ENCODE measurements at places on chromosomes 4 and X.

DNA sequence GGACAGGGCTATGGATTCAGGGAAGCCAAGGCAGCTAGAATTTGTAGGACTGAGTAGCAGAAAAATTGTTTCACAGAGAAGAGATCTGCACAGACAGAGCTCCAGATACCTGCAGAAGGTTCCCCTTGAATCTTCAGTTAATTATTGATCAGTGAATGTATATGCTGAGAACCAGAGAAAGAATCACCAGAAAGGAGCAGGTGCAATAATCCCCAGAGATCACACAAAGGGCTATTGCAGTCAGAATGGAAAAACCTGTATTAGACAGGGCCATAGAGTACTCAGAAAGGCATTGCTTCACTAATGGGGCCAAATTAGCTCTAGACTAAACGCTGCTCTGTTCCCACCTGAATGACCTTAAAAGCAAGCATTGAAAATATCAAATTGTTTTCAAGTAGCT, 35.5 kb upstream of the SMAD1 start:
- no peak for DNase-seq

GRCh38 chr4:116438981-116439729, 646.2 kb downstream of the TRAM1L1 start:
- DNase-seq = no peak

GRCh38 chrX:111521169-111521568, 9.7 kb downstream of the SERTM2 start:
- no peak for DNase-seq

DNA sequence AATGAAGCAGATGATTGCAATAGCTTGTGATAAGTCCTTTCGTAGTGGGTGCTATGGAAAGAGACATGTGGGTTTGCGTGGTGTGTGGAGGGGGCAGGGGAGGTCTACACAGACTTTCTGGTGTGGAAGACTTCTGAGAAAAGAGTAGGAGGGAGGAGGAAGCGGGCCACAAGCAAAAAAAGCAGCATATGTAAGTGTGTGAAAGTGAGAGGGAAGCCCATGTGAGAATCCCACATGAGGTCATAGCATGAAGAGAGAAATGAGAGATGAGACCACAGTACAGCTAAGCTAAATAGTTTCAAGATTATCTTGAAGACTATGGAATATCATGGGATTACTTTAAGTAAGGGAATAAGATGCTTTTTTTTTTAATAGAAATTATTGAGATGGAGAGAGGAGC, 2039.9 kb upstream of the TENM3 start:
- no peak for DNase-seq

DNA sequence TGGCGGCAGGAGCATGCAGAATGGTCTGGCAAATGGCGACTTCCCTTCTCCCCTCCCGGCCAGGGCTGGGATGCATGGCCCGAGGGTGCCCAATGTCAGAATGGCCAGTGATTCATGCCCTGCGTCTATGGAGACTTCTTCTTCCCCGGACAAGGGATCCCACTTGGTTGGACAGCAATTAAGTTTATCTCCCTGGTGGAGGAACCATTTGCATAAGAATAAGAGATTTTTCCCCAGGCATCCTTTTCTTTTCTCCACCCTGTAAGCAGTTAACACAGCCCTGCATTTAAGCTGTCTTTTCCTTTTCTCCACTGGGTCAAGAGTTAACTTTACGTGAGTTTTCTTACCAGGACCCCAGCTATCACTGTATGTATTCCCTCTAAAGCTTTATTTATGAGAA, 856.6 kb downstream of the GLUD2 start:
- no peak for DNase-seq

DNA sequence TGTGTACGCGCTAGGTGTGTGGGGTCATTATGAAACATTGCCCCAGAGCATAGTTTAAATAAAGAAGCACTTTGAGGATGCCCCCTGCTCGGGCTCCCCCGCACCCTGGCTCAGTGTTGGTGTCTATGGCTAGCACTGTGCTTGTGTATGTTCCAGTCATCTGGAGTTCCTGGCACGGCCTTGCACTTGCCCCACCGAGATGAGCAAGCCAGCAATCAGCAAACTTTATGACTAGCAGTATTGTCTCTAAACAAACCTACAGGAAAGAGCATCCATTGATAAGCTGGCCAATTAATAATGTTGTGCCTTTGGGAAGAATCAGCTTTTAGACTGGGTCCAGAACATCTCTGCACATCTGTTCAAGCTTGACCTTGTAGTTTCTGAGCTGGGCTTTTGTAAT, 707 bp upstream of the SHROOM4 start:
- DNase-seq = no peak

- no peak for DNase-seq
Observed at GRCh38 chr4:91171217-91171616, 1044.0 kb downstream of the CCSER1 start.

GRCh38 chr4:79663141-79663540, 255.1 kb upstream of the GK2 start:
- no peak for DNase-seq

- DNase-seq = no peak
Observed at GRCh38 chrX:67787196-67787595, 243.4 kb downstream of the AR start.

GRCh38 chr4:119026662-119027444, 108.8 kb upstream of the MYOZ2 start:
- DNase-seq = no peak

DNA sequence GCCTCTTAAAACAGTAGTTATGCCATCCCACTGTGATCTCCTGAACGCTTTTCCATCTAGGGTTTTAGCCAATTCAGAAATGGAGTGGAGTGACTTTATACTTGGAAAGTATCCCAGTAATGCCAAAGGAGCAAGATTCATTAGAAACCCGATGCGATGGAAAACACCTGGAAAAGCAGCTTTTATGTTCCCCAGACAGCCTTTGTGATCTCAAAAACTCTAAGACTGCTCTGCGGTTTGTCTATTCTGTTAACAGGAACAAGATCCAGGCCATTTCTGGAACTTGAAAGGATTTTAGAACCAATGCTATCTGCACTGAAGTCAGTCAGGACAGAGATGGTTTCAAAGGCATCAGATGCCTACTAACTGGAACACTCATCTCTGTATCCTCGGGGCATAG, 145.1 kb downstream of the APBB2 start:
- no peak for DNase-seq

- no peak for DNase-seq
Observed at GRCh38 chr4:2849267-2850152, 5.9 kb downstream of the ADD1 start.

DNA sequence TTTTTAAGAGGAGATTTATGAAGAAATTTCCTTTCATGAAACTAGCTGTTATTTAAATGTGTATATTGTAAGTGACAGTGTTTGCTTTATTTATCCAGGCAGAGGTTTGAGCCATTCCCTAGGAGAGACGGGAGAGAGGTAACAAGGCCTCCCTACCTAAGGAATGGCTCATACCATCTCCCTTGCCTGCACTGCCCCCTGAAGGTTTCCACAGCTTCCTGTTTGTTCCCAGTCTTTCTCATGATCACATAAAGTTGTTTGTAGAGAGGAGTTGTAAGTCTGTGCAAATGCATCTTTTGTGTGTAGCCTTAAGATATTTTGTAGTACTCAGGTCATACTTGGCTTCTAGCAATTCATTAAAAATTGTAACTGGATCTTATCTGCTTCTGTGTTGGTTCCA, 1504.5 kb upstream of the PCDH10 start:
- DNase-seq = no peak

DNA sequence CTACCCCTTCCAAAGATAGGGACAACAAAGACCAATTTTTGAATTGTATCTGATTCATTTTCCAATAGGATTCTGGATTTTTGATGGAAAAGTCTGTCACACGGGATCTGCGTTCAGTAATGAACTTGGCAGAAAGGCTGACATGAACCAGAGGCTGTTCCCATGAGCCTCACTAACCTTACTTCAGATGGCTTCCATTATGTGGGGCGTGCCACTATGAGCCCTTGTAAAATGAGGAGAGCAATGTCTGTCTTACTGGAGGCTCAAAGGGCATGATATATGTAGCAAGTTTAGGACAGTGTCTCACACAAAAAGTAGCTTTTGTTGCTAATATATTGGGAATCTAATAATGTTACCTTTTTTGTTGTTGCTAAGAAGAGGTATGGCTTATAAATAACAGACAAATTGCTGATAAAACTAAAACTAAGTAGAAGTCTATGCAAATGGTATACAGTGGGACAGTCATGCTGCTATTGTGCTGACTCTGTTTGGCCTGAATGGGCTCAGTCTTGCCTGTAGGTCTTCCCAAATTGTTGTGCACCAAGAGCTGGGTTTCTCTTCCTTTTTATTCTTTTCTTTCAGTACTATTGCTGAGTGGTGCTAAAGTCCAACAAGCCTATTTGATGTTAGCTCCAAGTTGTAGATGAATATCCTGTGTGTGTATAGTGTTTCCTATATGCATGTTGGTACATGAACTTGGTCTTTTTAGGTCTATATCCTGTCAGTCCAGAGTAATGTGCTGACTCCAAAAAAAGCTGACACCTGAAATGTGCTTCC, 132.1 kb downstream of the SPRY1 start:
- DNase-seq = no peak

GRCh38 chr4:181661090-181661489, 582.1 kb upstream of the TENM3 start:
- no peak for DNase-seq

DNA sequence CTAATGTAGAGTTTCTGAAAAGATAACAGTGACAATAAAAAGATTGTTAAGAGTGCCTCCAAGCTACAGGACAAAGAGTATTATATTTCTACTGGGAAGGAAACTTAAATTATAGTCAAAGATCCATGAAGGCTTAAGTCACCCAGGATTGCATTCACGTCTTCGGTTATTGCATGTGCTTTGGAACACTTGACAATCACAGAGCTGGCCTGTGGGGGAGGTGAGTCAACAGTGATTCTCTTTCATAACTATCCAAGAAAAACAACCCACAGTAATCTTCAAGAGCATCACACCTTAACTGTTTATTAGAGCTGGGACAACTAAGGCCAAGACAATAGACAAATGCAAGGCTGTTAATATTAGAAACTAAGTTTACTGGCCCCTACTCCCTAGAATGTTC, 40.3 kb downstream of the PDGFC start:
- DNase-seq = no peak

GRCh38 chr4:7903791-7904516, 35.7 kb downstream of the AFAP1 start:
- no peak for DNase-seq

- no peak for DNase-seq
Observed at GRCh38 chr4:120796271-120796670, 126.3 kb downstream of the PRDM5 start.

DNA sequence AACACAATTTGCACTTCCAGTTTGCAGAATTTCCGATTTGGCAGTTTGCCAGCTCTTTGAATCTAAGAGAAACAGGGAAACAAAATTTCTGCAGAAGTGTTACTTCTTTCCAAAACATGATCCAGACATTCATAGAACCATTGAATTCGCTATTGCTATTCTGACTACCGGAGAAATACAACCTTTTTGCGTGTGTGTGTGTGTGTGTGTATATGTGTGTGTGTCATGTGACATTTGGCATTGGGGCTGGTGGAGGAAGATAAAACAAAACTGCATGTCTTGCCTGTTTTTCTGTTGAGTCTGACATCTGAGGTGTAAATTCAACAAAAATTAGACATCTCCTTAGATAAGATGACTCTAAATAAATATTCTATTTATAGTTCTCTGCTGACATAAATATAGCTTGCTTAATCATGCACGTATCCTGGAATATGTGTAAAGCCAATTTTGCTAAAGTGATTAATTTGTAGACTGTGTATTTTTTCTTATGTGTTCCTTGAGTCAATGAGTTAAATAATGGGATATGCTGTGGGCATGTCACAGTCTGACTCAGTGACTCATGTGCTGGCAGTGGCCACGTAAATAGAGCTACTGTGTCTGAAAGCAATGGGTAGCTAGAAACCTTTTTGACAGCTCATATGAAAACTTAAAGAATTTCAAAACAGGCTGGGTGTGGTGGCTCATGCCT, 98.9 kb downstream of the HPGD start:
- no peak for DNase-seq

GRCh38 chr4:121198251-121198650, 34.1 kb upstream of the TNIP3 start:
- no peak for DNase-seq

DNA sequence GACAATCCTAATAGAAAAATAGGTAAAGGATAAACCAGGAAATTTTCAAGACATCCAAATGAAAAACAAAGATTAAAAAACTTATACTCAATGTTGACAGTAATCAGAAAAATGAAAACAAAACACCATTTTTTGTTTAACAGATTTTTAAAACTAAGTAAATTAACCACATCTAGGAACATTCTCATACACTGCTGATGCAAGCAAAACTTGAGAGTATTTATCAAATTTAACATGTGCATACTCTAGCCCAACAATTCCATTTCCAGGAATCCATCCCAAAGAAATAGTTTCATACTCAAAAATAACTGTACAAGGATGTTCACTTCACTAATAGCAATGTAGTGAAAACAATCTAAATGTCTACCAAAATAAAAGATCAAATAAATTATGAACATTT, 11.5 kb downstream of the ANKRD17 start:
- DNase-seq = no peak

DNA sequence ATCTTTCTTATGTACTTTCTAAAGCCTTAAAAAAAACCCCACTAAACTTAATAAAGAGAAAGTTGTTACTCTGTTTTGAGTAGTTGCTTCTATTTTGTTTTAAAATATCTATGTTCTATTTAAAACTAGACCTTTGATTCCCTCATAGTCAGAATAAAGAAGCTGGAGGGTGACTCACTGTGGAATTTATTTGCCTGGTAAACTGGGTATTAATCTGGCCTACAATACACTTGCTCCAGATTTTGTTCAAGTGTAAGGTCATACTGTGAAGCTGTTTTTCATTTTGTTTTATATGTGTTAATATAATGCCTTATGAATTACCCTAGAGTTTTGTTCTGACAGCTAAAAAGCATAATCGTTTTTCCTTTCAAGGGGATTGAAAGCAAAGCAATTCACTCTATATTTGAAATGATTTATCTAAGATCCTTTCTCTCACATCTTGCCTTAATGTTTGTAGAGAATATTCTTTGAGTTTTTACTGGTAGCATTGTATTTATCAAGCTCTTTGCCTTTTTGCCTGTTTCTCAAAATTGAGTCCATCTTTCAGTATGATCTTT, 277.4 kb upstream of the PITX2 start:
- DNase-seq = no peak

DNA sequence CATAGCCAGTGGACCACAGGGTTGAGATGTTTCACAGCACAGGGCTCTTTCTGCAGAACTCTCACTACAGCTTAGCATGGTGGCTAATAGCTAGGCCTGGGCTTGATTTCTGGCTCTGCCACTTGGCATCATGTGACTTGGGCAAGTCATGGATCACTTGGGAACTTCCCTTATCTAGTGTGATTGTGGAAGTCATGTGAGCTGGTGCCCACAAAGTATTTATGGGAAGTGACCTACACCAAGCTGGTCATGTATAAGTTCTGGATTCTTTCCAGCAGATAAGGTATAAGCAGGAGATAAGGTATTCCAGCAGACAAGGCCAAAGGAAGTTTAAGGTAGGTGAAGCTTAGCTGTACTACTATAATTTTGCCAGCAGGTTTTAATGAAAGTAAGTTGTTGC, 61.0 kb downstream of the REELD1 start:
- DNase-seq = no peak

All from cortex of kidney (tissue), 1 donor.